Activated naive CD4-positive, alpha-beta T cell (primary cell): ENCODE measurements at places on chromosomes 7 and 10.

DNA sequence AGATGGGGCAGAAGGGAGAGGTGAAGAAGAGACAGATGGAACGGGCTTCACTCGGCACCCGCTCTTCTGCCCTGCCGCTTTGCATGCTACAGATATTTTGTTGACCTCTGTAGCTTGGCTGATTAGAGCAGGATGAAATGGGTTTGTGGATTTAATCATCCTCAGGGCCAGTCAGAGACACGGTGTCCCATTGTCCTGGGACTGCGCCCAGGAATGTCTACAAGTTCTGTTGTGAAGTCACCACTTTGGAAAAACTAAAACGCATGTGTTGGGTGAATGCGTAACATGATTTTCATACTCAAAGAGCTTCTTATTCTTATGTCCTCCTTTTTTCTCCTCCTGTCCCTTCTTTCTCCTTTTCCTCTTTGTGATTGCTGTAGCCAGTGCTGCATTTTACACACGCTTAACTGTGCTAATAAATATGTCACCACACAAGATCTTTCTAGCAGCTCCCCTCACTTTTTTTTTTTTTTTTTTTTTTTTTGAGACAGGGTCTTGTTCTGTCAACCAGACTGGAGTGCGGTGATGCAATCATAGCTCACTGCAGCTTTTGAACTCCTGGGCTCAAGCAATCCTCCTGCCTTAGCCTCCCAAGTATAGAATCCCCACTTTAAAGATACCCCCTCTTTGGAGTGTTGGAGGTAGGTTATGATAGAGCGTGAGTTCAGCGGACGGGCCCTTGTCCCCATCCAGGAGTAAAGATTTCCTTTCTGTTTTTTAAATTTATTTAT lies 3.4 kb downstream of the CPA4 start:
- DNase-seq, result no peak

- DNase-seq, result no peak
These were observed 30.8 kb upstream of the FXYD4 start for GRCh38 chr10:43340619-43341018.

- no peak for DNase-seq
These were observed 462.8 kb upstream of the ZWINT start for GRCh38 chr10:56823849-56824248.

DNA sequence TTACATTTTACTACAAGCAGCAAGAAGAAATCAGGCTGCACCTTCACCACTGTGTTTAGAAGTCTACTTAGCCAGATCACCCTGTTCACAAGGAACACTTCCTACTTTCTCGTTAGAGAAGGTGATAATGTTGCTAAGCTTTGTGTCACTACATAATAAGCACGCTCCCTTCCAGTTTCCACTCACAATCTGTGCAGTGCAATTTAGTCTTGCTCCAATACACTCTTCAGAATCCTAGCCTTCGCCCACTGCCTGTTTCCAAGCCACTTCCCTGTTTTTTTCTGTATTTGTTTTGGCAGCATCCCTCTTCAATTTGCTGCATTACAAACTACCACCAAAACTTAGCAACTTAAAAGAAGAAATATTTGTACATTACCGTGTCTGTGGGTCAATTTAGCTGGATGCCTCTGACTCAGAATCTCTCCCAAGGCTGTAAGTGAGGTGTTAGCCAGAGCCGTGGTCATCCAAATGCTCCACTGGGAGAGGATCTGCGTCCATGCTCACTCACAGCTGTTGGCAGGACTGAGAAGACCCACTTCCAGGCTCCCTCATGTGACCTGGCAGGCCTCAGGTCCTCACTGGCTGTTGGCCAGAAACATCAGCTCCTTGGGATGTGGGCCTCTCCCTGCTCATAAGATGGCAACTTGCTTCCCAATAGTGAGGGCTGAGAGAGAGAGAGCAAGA lies 110.4 kb downstream of the PON1 start:
- no peak for DNase-seq

DNA sequence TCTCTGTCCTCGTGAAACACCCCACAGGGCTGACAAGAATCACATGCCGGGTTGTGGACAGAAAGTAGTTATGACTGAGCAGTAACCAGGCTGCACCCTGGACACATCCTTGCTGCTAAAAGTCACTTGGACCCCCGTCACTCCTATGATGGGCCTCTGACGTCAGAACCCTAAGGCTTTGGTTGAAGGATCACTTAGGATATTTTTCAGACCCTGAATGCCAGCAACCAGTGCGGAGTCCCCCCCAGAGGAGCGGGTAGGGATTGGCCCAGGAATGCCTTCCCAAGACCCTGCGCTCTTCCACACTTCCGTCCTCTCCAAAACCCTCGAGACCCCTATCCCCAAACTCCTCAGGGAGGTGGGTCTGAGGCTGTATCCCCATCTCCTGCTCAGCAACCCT lies 52.1 kb downstream of the CFAP46 start:
- no peak for DNase-seq

DNA sequence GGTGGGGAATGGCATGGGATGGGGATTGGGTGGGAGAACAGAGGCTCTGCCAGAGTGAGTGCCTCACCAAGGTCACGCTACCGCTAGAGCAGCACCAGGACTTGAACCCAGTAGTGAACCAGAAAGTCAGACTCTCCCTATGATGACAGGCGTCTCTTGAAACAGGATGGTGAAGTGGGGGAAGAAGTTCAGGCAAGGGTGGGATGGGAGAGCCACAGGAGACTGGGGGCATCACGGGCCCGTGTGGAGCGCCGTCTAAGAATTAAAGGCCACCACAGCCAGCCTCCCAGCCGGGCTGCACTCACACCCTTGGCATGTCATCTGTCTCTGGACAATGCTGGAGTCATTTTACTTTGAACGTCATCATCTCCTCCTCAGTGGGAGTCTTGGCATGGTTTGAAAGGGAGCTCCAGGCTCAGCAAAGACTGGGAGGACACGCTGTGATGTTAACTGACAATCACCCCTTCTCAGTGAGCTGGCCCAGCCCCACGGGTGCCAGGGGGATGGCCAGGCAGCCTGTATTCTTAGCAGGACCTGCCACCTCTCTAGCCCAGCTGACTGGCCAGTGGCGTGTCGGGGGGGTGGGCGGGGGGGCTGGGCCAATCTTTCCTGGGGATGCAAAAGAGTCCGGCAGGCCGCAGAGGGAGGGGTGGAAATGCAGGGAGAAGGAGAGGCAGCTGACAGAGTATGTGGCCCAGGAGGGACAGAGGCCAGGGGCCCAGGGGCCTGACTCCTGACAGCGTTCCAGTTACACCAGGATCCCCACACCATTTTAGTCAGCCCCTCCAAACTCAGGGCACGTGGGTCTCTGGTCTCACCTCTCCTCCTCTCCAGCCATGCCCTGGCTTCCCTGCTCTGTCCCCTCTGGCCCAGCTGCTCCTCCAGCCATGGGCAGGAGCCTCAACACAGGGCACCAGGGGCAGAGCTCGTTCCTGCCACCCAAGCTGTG lies 96.2 kb downstream of the VOPP1 start:
- no peak for DNase-seq

GRCh38 chr10:19628767-19629560 lies 187.3 kb upstream of the PLXDC2 start:
- no peak for DNase-seq

GRCh38 chr7:66877577-66878300 lies 43.3 kb upstream of the TMEM248 start:
- DNase-seq, result no peak

GRCh38 chr7:91550931-91551330 lies 286.7 kb downstream of the FZD1 start:
- no peak for DNase-seq

DNA sequence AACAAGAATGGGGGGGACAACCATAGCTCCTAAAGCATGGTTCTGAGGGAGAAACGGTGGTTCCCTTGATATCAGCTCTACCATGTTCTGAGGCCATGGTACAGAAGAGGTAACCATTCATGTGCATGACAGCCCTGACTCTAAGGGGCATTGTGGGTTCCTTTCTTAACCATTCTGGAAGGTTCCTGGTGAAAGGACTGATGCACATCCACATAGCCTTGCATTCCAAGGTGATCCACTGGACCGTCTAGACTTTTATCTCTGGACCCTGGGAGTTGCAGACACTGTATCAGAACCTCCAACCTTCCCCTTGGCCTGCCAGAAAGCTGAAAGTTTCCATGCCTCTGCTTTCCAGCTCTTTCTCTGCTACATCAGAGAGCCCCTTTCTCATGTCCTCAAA lies 344.3 kb downstream of the KCNMA1 start:
- DNase-seq, result no peak

GRCh38 chr10:5629303-5630111 lies 36.9 kb downstream of the ASB13 start:
- peak; percentile 62 for DNase-seq

GRCh38 chr7:150398108-150398964 lies 19.2 kb downstream of the ZNF775 start:
- no peak for DNase-seq

GRCh38 chr10:120969219-120969645 lies 118.1 kb downstream of the WDR11 start:
- DNase-seq, result no peak

GRCh38 chr10:133235932-133236331 lies 1.7 kb upstream of the VENTX start:
- DNase-seq, result no peak

GRCh38 chr10:122362031-122362592 lies 12.4 kb upstream of the PLEKHA1 start:
- no peak for DNase-seq

DNA sequence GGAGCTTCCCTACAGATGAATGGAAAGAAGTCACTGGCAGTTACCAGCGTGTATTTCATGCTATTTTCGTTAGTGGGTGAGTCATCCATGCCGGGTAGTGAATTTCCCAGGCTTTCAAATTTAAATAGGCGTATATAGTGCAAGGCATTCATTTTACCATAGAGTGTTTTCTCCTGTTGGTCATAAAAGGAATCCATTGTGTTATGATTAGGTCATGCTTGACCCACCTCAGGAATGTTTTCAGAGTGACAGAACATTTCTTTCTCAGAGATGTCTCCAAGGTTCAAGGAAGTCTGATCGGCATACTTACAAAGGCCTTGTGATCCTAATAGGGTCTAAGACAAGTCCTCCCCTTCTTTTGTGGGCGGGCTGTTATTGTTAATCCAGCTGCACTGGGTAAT lies 110.7 kb downstream of the AKR1D1 start:
- no peak for DNase-seq

DNA sequence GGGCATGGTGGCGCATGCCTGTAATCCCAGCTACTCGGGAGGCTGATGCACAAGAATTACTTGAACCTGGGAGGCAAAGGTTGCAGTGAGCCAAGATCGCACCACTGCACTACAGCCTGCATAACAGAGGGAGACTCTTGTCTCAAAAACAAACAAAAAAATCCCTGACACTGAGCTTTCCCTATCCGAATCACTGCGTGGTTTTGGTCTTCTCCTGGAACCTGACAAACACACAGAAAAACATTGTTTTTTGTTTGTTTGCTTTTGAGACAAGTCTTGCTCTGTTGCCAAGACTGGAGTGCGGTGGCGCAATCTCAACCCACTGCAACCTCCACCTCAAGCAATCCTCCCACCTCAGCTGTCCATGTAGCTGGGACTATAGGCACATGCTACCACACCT lies 50.4 kb upstream of the PTPRN2 start:
- no peak for DNase-seq

- DNase-seq, result no peak
These were observed 143.5 kb downstream of the CALCR start for GRCh38 chr7:93430917-93431588.

- DNase-seq, result no peak
These were observed 74.8 kb upstream of the CDK1 start for GRCh38 chr10:60703266-60704041.

DNA sequence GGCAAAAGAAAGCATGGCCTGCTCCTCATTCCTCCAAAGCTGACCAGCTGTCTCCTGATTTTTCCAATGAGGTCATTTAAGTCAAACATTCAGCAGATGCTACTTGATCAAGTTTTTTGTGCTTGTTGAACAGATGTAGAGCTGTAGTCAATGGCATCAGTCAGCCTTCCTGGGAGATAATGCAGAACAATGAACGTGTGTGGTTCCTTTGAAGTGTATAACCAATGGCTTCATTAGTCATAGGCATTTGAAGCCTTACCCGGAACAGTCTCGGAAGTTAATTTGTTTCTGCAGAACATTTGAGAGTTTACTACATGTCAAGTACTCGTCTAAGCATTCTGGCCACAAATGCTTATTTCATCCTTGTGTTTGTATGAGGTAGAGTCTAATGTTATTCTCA lies 227.1 kb downstream of the ADRA2A start:
- no peak for DNase-seq
